Activated naive CD4-positive, alpha-beta T cell (primary cell): ENCODE measurements at places on chromosomes 2 and 18.

GRCh38 chr2:135820003-135820618 is 16.9 kb downstream of the LCT start:
- peak; percentile 36 for DNase-seq

DNA sequence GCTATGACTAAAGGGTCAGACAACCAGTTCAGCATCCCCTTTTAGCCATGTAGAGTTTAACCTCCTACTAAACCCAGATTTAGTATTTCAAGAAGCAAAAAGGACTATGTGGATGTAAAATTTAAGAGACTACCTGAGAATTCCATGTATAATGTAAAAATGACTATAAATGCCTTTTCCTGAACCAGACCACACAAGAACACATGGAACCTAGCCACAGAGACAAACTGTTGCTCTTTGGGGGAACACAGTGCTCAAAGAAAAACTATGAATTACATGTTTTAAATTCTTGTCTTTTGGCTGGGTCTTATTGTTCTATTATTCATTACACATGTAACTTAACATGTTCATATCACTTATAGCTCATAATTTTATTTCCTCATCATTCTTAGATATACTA is 192.8 kb downstream of the DNER start:
- DNase-seq, result no peak

DNA sequence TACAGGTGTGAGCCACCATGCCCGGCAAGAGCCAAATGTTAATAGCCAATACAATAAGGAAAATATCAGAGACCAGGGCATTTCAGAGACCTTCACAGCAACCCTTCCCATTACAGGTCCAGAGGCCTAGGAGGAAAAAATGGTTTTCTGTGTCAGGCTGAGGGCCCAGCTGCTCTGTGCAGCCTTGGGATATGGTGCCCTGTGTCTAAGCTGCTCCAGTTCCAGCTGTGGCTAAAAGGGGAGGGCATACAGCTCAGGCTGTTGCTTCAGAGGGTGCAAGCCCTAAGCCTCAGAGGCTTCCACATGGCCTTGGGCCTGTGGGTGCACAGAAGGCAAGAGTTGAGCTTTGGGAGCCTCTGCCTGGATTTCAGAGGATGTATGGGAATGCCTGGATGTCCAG is 20.1 kb upstream of the CCDC195 start:
- no peak for DNase-seq

DNA sequence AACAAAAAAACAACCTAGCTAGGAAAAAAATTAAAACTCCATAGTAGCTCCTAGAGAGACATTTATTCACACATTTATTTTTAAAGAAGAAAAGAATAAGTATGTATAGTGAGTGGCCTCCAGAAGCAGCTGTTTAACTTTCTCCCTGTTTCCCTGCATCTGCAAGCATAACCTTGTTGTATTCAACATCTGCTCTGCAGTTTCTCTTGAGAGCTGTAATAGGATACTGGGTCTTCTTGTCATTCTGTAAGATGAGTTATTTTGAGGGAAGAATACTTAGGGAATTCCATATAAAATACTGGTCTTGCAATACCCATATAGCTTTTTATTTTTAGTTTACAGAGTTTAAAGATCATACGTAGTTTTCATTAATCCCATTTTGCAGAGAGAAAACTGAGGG is 246.6 kb downstream of the LRRTM1 start:
- DNase-seq, result no peak

DNA sequence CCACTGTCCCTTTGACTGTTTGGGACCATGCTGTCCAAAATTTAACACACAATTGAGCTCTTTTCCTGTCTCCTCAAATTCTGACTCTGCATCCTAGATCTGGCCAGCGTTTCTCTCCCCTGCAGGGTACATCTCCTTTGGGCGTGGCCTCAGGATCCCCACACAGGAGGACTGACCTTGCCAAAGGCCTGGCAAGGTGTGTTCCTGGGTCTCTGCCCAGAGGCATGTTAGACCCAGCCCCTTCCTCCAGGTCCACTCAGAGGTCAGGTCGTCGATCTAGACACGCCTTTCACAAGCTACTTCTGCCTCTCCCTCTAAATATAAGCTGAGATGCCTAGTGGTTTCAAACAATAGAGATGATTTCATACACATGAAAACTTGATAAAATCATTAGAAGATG is 45.4 kb upstream of the SMIM21 start:
- DNase-seq, result no peak

DNA sequence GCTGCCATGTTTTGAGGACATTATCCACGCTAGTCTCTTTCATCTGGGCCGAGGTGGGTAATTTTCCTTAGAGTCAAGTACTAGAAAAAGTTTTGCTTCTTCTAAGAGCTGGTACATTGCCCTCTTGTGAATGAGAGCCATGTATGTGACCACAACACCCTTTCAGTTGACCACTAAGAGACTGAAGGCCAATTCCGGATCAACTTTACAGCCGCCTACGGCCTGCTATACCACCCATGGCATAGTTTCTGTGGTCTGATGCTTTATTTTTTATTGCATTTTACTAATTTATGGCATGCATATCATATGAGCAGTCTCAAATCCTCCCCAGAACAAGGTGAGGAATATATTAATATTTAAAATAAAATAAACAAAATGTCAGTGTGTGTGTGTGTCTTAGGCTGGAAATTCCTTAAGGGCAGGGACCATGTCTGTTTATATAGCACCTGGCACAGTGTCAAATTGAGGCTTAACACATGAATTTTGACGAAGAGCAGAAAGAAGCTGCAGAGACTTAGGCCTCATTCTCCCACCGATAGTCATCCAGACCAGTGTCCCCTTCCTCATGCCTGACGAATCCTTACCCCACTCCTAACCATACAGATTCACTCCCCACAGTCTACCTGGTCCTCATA is 35.4 kb downstream of the PSD4 start:
- no peak for DNase-seq

- no peak for DNase-seq
Measured at GRCh38 chr2:31000970-31001369, 137.3 kb downstream of the GALNT14 start.

DNA sequence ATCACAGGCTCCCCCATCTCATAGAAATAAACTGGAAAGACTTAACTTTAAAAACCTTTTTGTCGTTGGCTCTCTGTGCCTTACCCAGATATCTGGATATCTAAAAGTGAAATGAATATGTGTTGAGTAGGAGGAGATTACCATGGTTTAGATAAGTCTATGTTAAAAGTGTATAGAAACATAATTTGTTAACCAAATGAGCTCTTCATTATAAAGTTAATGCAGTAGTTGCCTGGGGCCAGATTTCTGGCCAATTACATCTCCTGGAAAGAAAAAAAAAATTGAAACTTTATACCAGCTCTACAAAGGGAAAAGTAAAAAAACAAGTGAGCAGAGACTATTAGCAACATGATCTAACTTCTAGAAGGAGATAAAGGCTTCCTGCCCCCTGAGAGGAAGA is 259.6 kb upstream of the UBE2E3 start:
- no peak for DNase-seq

DNA sequence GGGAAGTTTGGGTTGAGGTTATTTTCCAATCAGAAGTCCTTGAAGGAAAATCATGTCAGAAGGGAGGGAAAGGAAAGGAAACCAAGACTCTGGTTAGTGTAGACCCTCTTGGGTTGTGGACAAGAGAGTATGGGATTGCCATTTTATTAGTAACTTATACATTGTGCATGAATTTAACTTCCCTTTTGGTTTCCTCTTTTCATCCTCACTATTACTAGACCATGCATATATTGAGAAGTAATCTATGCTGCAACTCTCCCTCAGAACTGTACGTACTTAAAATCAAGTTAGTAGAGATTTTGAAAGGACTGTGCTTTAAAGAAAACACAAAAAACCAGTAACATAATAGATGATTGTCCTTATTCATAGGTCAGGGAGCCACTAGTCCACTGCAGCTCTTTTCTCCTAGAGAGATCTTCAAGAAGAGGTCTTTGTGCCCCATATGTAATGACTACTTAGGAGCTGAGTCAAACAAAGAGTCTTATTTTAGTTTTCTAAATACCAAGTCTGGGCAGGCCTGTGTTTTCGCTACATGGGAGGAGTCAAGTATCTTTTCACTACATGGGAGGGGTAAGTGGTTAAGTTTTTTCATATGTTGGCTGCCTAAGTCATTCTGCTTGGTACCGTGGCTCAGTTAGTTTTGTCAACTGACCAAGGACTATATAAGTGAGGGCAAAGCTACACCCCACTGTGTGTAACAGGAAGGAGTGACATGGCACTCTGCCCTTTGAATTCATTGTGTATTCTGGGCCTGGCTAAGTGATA is 25.2 kb upstream of the FAM117B start:
- no peak for DNase-seq

DNA sequence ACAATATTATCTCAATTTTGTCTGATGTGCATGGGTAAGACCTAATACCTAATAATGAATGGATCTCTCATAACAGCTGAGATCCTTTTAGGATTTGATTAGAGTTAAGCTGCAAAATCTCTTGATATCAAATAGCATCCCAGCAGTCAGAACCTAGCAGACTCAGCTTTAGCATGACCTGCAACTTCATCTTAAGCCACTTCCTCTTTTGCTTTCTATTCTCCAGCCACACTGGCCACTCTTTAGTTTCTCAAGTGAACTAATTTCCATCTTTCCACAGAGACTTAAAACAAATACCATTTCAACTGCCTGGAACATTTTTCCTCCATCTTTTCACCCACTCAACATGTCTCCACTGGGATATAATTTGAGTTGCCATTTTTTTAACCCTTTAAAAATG is 1251.6 kb upstream of the ZEB2 start:
- no peak for DNase-seq

DNA sequence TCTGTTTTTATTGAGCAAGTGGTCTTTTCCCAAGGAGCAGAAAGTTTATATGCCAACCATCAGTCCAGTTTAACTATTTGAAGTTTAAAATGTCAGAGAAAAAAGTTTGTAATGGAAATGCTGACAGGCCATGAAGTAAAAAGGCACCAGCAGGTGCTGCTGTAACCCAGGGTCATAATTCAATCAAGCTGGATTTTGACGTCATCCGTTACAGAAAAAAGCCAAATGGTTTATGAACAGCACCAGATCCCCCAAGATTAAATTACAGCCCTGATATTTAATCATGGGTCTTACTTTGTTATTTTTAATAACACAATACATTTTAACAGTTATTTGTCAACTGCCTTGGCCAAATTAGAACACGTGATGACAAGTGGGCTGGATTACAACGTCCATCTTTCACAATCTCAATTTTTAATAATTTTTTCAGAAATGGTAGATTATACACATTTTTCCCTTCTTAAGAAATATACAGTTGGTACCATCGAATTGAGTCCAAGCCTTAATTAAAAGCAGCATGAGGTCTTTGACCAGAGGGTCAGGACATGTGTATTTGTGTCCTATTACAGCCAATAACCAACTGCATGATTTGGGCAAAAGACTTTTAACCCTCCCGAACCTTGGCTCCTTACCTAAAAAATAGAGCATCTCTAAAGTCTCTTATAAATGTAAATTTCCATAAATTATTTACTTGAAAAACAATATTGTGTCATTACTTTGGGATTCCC is 10.0 kb downstream of the TCF4 start:
- DNase-seq, result no peak

- DNase-seq, result no peak
Measured at GRCh38 chr2:185219981-185220380, 518.6 kb upstream of the FSIP2 start.

DNA sequence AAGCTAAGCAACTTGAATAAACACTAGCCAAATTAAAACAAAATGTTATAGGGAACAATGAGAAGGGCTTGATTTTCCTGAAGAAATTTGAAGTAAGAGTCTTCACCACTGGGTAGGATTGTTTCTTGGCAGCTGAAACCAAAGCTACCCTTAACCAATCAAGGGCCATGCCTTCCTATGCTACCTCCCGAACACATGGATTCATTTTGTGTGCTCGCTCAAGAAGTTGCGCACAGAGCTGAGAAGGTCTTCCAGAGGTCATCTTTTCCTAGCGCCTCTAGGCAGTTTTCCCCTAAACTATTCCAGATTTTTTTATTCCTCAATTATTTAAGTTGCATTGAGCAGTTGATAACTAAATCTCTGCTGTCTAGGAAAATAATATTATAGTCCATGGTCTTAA is 264.6 kb downstream of the RBM43 start:
- DNase-seq, result no peak

DNA sequence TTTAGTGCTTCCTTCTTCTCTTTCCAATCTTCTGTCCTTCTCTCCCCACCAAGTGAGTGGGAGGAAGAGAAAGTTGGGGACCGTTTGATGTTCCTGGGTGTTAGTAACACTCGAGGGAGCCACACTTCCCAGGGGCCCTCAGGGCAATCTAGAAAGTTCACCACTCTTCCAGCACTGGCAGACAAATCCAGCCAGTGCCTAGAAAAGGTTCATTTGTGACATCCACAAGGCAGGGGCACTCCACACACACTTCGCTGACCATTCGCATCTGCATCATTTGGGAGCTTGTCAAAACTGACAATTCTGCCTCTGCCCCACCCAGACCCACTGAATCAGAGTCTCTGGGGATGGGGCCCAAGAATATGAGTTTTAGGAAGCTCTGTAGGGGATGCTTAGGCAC is 86.8 kb upstream of the ST3GAL5 start:
- no peak for DNase-seq

DNA sequence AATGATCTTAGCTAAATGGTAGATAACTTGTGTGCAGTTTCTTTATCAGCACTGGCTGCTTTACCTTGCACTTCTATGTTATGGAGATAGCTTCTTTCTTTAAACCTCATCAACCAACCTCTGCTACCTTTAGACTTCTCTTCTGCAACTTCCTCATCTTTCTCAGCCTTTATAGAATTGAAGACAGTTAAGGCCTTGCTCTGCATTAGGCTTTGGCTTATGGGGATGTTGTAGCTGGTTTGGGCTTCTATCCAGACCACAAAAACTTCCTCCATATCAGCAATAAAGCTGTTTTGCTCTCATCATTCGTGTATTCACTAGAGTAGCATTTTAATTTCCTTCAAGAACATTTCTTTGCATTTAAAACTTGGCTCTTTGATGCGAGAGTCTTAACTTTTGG is 123.7 kb downstream of the PIK3C3 start:
- no peak for DNase-seq
